ENCODE measurements at places on chromosomes 6 and 20.

DNA sequence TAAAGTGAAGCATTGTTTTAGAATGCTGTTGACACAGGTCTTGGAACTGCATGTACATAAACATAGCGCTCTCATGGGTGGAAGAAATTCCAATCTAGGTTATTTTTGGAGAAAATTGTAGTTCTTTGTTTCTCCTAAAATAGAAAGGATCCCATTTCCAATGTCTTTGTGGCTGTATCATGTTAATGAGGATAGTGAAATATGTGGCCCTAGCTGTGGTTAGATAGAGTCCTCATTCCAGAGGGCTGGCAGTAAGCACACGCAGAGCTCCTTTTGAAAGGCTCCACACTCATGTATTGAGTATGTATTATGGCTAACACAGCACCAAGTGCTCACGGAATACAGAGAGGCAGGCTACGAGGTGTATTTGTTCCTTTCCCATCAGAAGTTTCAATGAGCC, 60.9 kb downstream of the SNRNP48 start:
- DNase-seq: no peak

- DNase-seq: no peak
Measured at GRCh38 chr6:56187686-56188085, 59.7 kb downstream of the COL21A1 start.

- DNase-seq: no peak
Measured at GRCh38 chr6:15842727-15843117, 179.9 kb upstream of the DTNBP1 start.

- DNase-seq: peak; percentile 77
Measured at GRCh38 chr6:111263837-111264236, 176.5 kb downstream of the SLC16A10 start.

DNA sequence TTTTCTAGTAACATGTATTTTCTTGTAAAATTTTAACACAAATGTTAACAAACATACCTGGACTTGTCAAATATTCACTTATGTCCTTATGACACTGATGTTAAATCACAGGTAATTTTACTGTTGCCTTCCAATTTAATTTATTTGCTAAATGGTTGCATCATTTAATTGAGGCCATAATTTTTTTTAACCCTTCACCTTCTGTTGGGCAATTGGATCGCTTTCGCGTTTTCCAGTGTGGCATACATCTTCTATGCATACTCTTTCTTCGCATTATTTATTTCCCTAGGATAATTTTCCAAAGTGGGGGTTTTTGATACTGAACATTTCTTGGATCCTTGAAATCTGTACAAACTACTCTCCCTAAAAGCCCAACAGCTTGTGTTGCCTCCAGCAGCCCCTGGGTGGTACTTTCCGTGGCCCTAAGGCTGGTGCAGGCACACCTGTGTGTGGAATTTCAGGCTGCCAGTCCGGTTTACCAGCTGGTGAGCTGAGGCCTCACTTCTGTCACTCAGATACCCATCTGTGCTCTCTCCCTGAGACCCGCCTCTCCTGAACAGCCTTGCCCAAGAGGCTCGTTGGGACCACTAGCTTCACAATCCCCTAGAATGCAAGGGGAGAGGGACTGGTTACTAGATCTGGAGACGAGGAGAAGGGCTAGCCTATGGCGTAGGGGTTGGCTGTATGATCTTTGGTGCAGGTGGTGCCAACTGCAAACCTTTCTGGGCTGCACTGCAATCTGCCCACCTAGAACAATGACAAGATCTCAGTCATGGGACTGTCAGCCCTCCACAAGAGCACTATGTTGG, 11.2 kb upstream of the C20orf144 start:
- DNase-seq: no peak

DNA sequence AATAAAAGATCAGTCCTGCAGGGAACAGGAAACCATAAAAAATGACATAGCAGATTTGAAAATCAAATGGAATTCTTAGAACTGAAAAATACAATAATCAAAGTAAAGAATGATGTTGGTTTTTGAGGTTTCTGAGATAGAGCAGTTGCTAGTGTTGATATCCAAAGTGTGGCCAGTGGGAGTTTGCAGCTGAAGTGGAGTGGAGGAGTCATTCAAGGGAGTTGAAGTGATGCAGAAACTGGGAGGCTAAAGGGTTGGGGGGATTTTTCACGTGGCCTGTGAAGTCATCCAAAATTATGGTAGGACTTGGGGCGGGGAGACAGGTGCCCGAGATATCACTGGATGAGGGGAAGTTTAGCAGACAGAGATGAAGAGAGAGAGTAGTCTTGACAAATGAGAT, 123.6 kb downstream of the CDC5L start:
- DNase-seq: no peak
